Activated naive CD4-positive, alpha-beta T cell (primary cell): ENCODE measurements at places on chromosomes 16 and 17.

DNA sequence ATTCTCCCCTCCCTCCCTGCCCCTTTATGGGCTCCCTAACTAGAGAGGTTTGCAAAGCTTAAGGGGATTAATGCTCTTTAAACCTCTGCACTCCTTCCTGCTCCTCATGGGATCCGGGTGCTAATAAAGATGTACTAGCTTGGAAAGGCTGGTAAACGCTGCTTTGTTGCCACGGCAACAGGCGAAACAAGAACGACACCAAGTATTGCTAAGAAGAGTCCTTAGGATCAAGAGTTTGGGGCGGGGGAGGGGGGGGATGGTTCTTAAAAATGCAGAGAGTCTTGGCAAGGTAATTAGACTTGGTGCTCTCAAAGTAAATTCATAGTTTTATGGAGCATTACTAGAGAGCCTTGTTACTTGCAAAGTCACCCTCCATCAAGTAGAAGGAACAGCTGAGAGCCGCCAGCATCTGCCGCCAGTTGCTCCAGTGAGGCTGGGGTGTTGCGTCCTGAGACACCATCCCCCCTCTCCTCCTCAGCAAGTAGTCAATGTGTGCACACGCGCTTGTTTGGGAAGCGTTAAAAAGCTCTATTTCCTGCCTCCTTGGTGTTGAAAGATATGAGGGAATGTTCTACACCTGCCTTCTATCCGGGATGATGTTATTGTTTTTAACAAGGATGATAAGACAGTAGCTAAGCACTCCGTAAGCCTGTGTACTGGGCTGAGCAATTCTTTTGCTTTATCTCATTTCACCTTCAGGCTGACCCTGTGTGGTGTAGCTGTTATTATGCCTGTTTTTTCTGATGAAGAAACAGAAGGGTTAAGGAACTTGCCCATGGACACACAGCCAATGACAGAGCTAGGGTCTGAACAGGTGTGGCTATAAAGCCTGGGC lies 190.9 kb downstream of the CCDC182 start:
- no peak for DNase-seq

- no peak for DNase-seq
Measured at GRCh38 chr16:82033683-82034300, 1.3 kb upstream of the HSD17B2 start.

DNA sequence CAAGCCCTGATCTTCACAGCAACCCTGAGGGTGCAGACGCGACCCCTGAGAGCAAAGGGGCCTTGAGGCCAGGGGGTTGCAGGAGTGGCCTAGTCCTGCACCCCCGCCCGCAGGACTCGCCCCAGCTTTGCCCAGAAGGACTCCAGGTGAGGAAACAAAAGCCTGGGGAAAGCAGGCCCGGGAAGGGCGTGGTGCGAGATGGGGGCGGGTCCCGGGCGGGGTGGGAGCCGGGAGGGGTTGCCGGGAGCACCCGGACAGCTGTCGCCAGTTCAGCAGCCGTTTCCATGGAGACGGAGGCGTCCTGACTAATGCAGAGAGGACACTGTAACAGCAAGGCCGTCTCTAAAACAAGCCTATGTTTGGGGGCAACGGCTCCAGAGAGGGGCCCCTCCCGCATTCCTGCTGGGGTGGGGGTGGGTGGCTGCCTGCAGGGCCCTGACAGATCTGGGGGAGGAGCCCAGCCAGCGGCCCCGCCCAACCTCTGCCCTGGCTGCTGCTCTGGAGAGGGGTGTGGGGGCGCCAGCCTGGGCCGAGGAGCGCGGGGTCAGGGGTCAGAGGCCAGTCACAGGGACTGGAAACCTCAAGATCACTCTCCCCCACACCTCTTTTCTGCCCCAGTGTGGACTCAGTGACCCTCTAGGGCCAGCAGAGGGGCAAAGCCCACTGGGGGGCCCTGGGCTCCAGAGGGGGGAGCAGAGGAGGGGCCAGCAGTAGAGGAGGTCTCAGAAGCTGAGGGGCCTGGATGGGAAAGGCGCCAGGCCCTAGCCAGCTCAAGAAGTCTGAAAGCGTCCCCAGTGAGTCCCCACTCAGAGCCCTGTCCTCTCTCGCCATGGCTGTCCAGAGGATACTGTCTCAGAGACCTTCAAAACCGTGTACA lies 3.1 kb upstream of the TPPP3 start:
- DNase-seq = no peak

- no peak for DNase-seq
Measured at GRCh38 chr17:64135000-64135399, 5.1 kb upstream of the ERN1 start.

- DNase-seq = no peak
Measured at GRCh38 chr17:62755141-62755851, 52.8 kb downstream of the MARCHF10 start.
